Tongue (tissue), 3 donors: ENCODE measurements at places on chromosomes 2 and 18.
A peak's percentile ranks its signal among the peaks of the same experiment; 100 is the strongest.

GRCh38 chr18:9614401-9615279 lies at the start of gene PPP4R1:
PPP4R1 (minus strand) TSS chr18:9614559; CDS start chr18:9614484, 75 bp downstream.
- DNase-seq: peak; percentile 88

DNA sequence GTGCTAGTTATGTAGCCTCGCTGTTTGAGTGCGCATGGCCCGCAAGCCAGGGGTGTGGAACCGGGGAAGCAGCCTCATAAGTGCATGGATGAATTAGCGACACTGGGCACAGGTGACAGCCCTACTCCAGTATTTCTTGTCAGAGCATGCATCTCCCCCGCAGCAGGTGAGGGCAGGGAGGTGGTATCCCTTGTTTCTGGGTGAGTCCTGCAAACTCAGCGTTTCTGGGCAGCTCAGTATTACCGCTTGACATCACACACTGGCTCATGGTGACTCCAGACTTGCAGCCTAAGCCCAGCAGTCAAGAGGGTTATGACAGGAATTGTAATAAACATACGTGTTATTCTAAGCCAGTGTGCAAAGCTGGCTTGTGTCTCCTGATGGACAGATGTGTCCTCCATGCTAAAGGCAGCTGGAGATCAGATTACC lies 2.5 kb downstream of the CABLES1 start:
- DNase-seq: peak; percentile 75

DNA sequence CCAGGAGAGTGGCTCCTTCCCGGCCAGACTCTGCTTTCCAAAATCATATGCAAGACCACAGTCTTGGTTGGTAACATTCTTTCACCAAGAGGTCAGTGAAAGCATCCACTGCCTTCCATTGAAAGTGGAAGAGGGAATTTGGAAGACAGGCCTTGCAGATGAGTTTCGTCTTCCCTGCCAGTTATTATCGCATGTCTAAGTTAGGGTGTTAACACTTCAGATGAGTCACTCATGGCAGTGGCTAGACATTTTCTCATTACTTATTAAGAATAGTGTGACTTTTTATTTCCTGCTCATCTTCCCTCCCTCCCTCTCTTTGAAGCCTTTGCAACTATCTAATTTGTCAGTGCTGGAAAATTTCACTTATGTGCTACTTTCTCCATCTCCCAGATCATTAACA lies 102.9 kb upstream of the EPB41L3 start:
- no peak for DNase-seq

- no peak for DNase-seq
Measured at GRCh38 chr2:33777786-33778185, 178.7 kb upstream of the FAM98A start.

DNA sequence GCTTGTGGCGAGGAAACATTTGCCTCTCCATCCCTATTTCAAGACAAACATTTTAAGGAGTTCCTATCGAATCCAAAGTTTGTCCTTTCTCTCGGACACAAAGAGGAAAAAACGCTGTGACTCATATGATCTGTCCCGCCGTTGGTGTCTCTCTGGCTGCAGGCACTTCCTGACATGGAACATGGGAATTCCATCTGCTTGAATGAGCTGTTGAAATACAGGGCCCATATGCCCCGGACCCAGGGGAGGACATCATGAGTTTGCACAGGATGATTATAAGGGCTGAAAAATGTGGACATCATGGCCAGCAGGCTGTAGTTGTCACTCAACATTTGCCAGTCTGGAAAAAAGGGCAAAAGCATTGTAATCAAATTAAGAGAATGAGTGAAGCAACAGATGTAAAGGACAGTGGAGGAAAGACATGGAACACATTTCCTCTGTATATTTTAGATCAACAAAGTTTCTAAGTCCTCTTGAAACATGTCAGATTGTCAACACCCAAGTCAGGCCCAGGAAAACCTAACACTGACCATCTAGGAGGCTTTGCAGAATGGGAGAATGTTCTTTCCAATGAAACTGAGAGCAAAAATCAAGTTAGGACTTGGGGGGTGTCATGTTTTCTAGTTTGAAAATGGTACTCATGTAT lies 103.2 kb upstream of the SMIM21 start:
- DNase-seq: peak; percentile 95

DNA sequence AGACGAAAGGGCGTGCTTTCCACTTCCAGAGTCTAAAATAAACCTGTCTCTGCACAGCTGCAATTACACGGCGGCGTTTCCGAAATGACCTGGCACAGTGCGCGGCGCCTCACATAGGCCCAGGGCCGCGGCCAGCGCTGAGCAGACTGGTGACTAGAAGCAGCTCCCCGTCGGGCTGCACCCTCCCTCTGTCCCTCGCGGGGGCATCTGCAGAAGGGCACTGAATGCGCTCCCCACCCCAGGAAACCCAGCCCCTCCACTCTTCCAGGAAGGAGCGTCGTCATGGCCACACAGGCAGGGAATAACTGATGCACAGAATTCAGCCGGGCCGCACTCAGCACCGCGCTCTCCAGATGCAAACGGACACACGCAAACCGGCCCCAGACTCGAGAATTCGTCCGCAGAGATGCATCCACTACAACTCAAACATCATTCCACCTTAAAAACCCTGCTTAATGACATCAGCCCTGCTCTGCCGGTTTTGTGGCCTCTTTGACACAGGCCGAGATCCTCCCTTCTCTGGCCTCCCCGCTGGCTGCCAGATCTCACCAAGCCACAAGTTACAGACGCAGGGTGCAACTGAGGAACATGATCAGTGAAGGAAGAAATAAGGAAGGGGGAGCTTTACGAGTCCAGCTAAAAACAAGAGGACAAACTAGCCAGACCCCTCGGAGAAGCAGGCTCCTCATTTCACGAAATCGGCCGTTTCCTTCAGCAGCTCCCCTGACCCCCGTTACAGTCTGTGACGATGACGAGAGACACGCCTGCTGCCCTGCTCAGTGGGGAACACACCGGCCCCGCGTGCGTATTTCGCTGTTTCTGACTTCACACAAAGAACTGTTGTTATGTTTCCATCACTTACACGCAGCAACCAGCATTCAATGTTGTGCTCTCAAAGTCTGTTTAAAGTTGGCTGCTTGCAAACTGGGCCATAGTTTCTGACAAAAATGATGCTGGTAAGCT lies 40.2 kb downstream of the MBP start:
- peak; percentile 67 for DNase-seq

DNA sequence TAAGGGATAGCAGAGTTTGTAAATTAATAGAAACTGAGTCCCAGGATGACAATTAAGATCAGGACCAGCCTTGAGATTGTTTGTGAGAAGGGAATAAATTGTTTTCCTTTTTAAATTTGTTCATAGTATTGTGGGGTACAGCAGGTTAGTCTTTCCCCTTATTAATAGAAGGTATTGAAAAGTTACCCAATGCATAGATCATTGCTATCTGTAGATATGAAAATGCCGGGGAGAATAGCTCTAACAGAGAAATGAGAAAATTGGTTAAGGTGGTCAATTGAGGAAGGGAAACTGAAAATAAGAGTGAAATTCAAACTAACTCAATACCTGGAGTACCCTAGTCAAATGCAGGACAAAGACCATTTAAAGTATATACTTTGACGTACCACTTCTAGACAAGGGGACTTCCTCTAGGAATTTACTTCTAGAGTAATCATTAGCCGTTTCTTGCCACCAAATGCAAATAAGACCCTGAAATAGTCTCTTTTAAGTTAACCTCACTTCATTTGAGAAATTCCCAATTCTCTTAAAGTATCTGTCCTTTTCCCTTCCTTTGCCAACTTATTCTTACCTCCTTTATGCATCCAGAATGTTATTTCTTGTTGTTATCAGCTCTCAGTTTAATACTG lies 1224.4 kb upstream of the LRRTM1 start:
- no peak for DNase-seq

- DNase-seq: peak; percentile 26
Measured at GRCh38 chr2:9897846-9898245, 53.6 kb upstream of the GRHL1 start.

- no peak for DNase-seq
Measured at GRCh38 chr2:219081701-219082331, 21.1 kb upstream of the IHH start.

- DNase-seq: no peak
Measured at GRCh38 chr2:107553539-107553938, 273.2 kb upstream of the RGPD4 start.

DNA sequence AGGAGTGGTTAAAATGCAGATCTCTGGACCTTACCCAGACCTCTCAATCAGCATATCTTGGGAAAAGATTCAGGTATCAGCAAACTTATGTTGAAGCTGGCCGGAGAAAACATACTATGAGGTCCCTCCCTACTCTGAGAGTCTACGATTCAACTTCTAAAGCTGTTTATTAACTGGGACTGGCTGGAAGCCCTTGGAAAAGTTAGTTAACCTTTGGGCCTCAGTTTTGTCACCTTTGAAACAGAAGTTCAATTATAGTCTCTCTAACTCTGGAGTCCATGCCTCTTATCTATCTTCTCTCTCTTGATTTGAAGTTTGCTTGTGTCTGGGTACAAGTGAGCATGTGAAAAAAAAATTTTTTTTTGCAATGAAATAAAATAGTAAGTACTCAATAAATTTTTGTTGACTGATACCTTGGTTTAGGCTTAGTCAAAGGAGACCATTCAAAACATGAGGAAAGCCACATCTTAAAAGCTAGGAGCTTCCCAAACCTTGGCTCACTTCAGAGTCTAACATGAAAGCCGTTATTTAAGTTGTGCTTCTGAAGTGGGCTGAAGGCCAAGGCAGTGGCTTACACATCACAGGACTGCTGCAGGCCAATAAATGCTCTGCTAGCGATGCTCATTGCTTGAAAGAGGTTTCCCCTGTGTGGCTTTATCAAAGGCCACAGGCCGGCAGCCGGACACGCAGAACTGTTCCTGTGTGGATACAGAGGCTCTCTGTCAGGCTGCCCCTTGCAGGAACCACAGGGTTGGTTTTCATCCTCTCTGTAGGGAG lies 110.6 kb upstream of the FAM136A start:
- DNase-seq: peak; percentile 58

DNA sequence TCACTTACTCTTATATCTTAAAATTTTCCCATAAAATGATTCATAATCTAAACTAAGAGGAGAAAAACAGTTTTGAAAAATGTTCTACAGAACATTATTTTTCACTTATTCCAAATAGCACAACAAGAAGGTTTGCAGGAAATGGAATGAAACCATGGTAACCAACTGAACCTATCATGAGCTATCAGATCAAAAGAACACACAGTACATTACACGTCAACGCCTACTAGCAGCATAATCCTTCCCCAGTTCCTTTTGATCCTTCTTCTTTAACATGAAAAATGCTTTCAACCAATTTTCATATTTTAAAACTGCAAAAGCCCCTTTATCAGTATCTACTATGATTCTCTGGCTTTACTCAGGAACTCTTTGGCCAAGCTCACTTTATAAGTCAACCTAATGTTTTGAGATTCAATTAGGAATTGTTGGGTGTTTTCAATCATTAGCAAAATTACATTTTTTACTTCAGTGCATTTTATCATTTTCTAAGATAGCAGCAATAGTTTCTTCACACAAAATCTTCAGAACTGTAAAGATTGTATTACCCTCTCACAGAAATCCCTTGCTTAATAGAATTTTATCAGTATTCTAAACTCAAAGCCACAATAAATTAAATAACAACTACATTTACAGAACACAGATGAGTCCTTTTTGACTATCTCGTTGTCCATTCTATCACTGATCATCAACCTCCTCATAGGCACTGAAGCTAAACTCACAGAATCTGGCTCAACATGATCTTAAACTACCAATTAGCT lies 102.5 kb downstream of the CHN1 start:
- no peak for DNase-seq

- DNase-seq: no peak
Measured at GRCh38 chr18:40186677-40187076, 1768.4 kb upstream of the PIK3C3 start.

- no peak for DNase-seq
Measured at GRCh38 chr2:86308984-86309695, 28.3 kb downstream of the REEP1 start.

GRCh38 chr2:37721201-37721560 lies 49.7 kb upstream of the CDC42EP3 start:
- DNase-seq: peak; percentile 75

DNA sequence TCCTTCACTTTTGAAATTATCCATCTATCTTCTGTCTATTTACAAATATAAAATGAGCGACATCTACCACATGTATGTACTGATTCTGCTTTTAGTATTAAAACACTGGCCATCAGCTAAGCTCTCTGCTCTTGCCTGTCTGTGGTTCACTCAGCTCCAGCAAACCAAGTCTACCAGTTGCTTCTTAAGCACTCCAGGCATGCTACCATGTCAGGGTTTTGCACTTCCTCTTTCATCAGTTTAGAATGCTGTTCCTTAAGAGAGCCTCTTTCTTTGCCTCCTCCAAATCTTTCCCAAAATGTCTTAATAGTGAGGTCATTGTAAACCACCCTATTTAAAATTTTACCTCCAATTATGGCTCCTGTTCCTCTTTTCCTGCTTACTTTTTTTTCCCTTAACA lies 59.5 kb downstream of the SCN3A start:
- no peak for DNase-seq

DNA sequence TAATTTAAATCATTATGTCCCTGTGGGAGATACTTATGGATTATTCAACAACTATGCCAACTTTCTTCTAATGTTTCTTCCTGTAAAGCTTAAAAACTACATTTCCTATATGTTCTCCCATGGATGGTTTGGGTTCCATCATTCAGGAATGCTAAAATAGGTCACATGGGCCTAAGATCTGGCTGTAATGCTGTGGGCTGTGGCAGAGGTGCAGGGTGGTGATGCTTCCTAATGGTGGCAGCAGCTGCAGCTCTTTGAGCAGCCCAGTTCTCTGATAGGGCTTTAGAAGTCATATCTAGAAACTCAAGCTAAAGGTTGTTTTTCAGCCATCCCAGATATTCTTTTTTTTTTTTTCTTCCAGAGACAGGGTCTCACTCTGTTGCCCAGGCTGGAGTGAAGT lies 266.1 kb downstream of the ZNF385B start:
- DNase-seq: no peak

DNA sequence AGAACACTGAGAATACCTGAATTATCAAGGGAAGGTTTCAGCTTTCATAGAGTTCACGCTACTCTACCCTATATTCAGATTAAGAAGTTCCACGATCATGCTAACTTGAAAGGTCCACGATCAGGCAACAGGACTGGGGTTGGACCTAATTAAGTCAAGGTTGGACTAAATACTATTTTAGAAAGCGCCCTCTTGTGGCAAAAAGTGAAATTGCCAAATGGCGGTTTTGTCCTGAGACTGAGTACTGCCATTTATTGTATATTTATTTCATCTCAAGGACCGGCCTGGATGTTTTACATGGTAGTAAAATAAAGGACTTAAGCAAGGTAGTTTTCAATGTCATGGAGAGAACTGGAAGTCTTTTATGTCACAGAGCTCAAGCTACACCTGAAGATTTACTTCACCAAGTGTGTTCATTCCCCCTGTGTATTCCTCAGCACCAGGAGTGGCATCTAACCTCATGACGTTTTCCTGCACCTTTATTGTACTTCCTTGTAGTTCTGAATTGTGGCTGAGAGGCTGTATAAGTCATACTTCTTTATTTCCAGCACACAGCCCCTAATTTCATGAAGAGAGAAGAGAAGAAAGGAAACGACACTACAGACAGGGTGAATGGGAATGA lies 56.8 kb downstream of the SRD5A2 start:
- peak; percentile 56 for DNase-seq

GRCh38 chr2:45264227-45265225 lies 255.3 kb upstream of the SIX2 start:
- no peak for DNase-seq
